NCI-H1417 treated with DMSO at 0.1 percent for 48 hours (cell line): ENCODE measurements at places on chromosomes 2 and 18.

- no peak for DNase-seq
Observed at GRCh38 chr2:73906847-73907505, 14.2 kb downstream of the ACTG2 start.

- DNase-seq: no peak
Observed at GRCh38 chr2:233384811-233385488, 30.7 kb downstream of the DGKD start.

GRCh38 chr18:58886864-58887612, 22.4 kb downstream of the ZNF532 start:
- DNase-seq: no peak

GRCh38 chr18:79935925-79936324, 15.5 kb downstream of the SLC66A2 start:
- DNase-seq: no peak

GRCh38 chr2:20877960-20878359, 55.1 kb upstream of the LDAH start:
- no peak for DNase-seq

- peak; percentile 12 for DNase-seq
Observed at GRCh38 chr18:52289392-52289791, 50.6 kb upstream of the DCC start.

- DNase-seq: no peak
Observed at GRCh38 chr2:167292430-167293171, 404.3 kb downstream of the XIRP2 start.

- DNase-seq: no peak
Observed at GRCh38 chr18:13548106-13548819, 178.1 kb downstream of the FAM210A start.

GRCh38 chr2:222130855-222131254, 167.9 kb downstream of the PAX3 start:
- DNase-seq: no peak

DNA sequence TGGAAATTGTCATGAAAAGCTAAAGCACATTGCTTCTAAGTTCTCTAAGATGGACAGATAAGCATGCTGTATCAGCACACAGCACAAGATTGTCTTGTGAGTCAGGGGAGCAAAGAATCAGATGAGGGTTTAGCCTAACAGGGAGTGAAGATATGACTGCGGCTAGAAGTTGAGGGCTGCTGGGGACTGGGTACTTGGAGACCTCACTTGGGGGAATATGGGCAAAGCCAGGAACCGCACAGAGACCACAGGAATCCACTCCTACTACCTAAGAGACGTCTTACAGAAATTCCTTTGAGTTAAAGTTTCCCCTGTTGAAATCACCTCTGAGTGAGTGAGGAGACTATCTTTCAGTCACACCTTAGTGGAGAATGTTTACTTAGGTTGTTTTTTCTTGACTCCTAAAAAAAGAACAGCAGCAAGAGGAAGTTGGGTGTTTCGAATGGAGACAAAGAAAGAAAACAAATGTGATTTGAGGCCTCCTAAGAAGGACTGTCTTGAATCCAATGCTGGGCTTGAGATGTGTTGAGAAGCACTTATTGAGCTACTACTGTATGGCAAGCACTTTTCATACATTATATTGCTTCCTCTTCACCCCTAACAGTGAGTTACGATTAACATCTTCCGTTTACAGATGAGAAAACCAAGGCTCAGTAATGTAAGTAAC, 100.7 kb downstream of the ANKRD44 start:
- DNase-seq: no peak

GRCh38 chr18:13235981-13236380, 17.4 kb downstream of the LDLRAD4 start:
- DNase-seq: no peak

DNA sequence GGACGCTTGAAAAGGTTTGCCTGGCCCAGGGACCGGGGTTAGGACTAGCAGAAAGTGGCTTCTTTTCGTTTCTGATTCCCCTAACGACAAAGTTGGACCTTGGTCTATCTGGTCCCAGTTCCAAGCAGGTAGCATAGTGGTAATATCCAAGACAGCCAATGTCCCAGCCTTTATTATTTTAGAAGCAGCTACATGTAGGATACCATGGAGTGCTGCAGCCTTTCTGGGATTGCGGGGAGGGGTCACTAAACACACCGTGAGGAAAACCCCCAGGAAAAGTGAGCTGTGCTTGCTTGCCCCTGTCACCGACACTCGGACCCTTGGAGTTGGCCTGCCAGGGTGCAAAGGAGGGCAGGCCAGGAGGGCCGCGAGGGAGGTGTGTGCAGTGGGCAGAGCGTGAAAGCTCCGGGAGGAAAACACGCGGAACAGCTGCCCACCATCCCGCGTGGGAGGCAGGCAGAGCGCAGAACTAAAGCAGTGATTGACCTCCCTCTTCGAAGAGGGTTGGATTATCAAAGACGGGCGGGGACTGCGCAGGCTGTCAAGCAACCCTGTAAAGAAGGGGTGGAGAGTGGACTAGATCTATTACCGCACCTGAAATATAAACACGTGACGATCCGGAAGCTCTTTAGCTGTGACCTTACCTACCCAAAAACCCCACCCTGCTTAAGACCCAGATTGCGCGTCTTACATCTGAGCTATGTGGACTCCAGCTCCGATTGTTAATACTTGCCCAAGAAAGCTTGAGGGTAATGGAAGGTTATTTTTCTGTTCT, 624 bp upstream of the MAP4K3 start:
- no peak for DNase-seq

GRCh38 chr2:160719116-160719515, 225.5 kb upstream of the RBMS1 start:
- DNase-seq: no peak

DNA sequence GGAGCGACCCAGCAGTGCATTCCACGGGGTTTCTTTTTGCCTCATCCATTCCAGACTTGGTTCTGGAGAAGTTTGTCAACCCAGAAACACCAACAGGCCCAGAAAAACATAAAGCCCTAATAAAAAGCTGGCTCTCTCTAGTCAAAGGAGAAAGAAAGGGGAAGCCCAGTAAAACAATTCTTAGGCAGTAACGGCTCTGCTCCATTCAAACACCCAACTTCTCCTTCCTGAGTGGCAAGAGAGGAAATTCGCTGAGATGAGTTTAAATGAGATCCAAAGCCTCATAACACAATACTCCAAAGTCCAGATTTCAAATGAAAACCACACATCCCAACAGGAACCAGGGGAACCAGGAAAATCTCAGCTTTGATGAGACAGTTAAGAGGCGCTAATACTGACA, 179.9 kb downstream of the RPIA start:
- no peak for DNase-seq

- DNase-seq: no peak
Observed at GRCh38 chr2:9397201-9397600, 26.1 kb downstream of the ITGB1BP1 start.

DNA sequence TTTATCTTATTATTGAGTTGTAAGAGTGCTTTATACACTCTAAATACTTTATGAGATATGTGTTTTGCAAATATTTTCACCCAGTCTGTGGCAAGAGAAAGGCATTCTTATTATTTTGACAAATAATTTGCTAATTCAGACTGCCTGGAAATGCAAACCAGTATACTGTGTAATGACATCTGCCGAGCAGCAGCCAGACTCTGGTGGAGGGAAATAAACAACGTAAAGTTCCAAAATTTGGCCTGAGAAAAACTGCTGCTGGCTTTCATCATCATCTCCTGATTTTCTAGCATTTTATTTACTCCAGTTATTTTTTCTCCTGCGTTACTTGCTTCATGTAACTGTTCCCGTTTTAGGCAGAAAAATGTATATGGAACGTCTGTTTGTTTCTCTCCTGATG, 161.6 kb downstream of the RNF152 start:
- DNase-seq: no peak

GRCh38 chr18:7577706-7578105, 10.6 kb downstream of the PTPRM start:
- DNase-seq: no peak

DNA sequence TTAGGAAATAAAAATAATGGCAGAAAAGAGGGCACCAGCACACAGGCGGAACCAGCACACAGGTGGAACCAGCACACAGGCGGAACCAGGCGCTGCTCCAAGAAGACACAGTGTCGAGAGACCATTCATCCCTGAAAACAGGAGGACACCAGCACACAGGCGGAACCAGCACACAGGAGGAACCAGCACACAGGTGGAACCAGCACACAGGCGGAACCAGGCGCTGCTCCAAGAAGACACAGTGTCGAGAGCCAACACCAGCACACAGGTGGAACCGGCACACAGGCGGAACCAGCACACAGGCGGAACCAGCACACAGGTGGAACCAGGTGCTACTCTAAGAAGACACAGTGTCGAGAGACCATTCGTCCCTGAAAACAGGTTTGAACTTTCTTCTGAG, 115.5 kb upstream of the TMEM18 start:
- DNase-seq: no peak

GRCh38 chr2:39640107-39640506, 25.6 kb upstream of the TMEM178A start:
- no peak for DNase-seq

DNA sequence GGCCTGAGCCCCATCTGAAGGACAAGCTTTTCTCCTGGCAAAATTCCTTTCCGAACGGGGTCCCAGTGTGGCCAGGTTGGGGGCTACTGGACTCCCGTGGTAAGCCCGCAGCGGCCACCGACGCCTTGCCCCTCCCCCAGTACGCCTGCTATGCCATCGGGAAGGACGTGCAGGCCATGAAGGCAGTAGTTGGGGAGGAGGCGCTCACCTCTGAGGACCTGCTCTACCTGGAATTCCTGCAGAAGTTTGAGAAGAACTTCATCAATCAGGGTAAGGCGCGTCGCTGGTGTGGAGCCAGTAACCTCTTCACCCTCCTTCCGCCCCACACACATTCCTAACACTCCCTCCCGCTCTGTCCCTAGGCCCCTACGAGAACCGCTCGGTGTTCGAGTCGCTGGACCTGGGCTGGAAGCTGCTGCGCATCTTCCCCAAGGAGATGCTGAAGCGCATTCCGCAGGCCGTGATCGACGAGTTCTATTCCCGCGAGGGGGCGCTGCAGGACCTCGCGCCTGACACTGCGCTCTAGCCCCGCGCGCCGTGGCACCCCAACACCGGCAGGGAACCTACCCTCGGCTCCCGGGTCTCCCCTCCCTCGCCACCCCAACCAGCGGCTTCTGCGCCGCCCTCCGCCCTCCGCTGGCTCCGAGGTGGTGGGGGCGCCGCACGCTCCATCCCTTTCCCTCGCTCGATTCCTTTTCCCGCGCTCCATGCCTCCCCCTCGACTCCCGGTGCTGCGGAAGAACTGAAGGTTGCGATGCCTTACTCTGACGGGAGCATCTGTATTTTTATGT, 13.6 kb upstream of the ANKRD53 start:
- no peak for DNase-seq

DNA sequence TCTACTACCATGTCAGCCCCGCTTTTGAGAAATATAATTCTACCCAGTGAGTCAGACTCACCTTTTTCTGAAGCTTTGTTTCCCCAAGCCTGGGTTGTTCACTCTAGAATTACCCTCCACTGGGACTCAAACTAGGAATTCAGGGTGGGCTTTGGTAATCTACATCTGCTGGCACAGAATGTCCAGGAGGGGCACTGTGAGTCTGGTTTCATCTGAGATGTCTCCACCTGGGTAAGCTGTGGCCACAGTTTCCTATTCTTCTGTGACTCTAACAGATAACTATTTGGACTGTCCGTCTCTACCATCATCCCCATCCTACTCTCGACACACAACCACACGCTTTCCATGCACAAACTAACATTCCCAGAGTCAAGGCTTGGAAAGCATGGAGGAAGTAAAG, 457.2 kb downstream of the STK39 start:
- DNase-seq: no peak

DNA sequence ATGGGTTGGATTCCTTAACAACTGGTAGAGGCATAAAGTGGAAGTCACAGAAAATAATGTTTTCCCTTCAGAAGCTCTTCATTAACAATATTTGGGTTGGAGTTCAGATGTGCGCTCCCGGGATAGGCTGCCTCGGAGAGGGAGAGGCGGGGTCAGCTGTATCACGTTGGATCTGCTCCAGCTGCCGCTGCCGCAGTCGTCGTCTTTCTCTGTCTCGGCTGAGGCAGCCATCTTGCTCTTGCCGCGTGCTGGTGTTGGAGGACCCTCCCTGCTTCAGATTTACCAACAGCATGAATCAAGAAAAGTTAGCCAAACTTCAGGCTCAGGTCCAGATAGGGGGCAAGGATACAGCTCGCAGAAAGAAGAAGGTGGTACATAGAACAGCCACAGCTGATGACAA, 35.1 kb downstream of the TANC1 start:
- no peak for DNase-seq

DNA sequence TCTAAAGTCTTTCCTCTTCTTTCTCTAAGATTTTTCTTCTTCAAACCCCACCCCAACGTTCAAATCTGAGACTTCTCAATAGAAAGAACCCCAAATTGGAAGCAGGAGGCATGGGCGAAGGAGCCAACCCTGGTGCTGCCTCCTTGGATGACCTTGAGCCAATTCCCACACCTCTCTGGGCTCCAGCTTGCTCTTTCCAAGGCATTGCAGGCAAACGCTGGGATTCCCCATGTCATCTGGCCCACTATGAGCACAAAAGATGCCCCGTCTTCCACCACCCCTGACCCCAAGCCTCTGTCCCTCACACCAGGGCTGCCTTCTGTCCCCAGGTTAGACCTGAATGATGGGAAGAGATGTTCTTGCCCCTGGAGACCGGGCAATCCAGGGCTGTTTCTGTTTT, 57.0 kb downstream of the TTC32 start:
- no peak for DNase-seq
